ENCODE measurements at places on chromosomes 3 and 15. TPM values are rescaled to one million over a fixed set of nuclear protein-coding genes. Genes with fewer than 3 reads are reported as not detected.
A peak's percentile ranks its signal among the peaks of the same experiment; 100 is the strongest.

GCHFR gene
- total RNA-seq, result 8.2 TPM

SLC38A3 gene
- total RNA-seq, result not detected

MOBP gene
- total RNA-seq, result 0.21 TPM

EFHB gene
- 1.5 TPM for total RNA-seq

CCDC54 gene
- not detected for total RNA-seq

AGTR1 gene
- total RNA-seq, result not detected

FBXW12 gene
- total RNA-seq, result not detected

CHRNB4 gene
- not detected for total RNA-seq

FAM3D gene
- not detected for total RNA-seq

WDR93 gene
- total RNA-seq, result 0.47 TPM

PP2D1 gene
- total RNA-seq, result not detected

MEIS2 gene
- total RNA-seq, result 10.3 TPM

DNA sequence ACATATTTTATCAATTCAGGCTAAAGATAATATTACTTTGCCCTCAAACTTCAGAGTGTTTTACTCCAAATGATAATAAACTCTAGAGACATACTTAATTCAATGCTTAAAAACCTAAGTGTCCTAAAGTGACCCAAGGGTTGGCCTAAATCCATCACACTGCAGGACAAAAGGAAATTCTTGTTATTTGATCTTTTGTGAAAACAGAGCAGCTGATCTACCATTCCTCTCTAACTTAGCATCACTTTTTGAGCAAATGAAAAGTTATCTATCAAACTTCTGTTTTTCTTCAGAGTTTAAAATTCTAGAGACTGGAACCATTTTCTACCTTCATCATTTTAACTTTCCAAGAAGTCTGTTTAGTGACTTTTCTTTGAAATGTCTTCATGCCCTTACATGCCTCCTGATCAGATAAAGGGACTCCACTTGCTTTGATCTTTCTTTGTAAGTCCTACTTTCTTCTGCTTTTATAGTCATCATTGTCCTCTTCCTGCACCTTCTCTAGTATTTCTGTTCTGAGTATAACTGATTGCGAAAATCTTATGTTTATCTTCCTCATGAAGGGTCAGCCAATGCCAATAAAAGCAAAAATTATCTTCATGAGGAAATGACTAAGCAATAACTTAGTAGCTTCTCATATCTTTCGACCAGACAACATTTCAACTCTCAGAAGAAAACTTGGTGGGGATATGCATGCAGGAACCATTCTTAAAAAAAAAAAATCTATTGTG is 378.7 kb upstream of the TGFBR2 start:
- no peaks in the 10 kb centered on the region for H3K36me3 ChIP-seq
- peak overlapping the region; percentile 7 for H3K4me3 ChIP-seq
- H3K27ac ChIP-seq, result peak overlapping the region; percentile 25
- H3K27me3 ChIP-seq, result no peaks in the 10 kb centered on the region

DNA sequence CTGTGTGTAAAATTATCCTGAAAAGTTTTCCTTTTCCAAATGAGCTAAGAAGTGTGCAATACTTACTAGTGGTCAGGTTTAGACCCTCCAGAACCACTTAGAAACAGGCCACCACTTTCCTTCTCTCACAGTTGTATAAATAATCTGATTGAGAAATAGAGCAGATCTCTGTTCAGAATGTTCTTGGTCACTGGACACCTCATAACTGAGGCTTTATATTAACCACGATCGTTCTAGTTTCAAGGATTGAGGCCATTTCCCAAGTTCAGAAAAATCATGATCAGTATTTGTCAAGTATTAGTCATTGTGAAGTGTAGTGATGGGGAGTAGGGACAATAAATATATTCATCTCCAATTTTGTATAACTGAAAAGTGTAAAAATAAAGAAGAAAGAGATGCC is 1.0 kb upstream of the MAP3K13 start:
- H3K36me3 ChIP-seq, result no peaks in the 10 kb centered on the region
- H3K4me3 ChIP-seq, result no peak overlapping the region
- H3K27ac ChIP-seq, result peak overlapping the region; percentile 23
- H3K4me1 ChIP-seq, result peaks cover 13% of the 10 kb centered on the region
- no peak for DNase-seq

DNA sequence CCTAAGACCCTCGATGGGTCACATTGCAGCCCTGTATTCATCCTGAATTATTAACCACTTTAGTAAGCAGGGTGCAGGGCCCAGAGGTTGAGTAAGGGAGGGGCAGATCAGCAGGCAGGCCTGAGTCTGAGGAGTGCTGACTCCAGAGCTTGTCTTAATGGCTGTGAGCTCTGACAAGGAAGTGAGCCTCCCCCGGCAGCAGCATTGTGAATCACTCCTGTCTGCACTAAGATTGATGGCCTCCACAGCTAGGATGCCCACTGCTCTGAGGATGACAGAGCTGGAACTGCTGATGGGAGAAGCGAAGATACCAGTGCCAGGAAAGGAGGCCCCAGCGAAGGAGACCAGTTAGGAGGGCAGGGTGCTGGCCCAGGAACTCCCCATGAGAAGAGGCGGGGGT is 46.5 kb upstream of the CCDC174 start:
- H3K4me3 ChIP-seq, result no peak overlapping the region
- H3K36me3 ChIP-seq, result no peaks in the 10 kb centered on the region
- H3K27me3 ChIP-seq, result peaks cover 74% of the 10 kb centered on the region
- H3K27ac ChIP-seq, result no peak overlapping the region
- no peak for DNase-seq

DNA sequence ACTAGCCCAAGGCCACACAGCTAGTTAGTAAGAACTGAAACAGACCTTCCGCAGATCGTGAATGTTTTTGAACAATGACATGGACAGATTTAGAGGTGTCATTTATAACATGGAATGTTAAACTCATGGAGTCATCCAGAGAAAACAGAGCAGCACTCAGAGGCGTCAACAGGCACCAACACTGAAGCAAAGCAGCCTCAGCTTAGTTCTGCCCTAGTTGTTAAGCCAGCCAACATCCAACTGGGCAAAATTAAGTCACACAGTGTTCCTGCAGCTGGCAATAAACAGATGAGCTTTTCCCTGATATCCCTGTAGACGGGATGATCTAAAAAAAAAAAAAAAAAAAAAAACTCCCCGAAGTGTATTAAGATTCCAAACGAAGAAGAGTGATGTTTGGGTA is 13.6 kb downstream of the DCLK3 start:
- DNase-seq, result no peak
- H3K27ac ChIP-seq, result no peak overlapping the region
- no peak overlapping the region for H3K4me3 ChIP-seq
- H3K27me3 ChIP-seq, result peaks cover 12% of the 10 kb centered on the region
- no peaks in the 10 kb centered on the region for H3K4me1 ChIP-seq

DNA sequence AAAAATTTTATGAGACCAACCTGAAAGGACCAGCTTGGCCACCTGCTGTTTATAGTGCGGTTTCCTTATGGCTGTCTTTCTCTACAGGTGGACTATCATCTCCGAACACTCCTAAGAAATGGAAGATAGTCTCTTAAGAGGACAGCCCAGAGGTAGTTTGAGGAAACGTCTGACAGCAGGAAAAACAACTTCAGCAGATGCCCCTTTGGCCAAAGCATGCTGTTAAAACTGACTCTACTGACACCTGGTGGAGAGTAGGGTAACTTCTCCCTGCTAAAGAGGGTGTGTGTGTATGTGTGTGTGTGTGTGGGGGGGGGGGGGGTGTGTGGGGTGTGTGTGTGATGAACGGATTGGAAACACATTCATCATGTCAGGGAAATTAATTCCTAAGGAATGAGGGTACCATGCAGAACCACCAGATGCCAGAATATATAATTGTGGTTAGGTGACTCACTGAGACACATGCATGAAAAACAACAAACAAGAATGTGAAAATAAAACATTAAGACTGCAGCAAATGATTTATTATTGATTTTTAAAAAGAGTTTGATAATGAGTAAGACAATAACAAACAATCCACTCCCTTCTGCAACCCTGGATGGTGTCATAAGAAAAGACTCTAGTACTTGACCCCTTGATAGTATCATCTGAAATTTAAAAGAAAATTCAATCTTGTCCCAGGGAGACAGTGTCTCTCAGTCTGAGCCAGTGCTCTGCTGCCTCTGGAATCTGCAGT is 256.5 kb downstream of the THRB start:
- peak; percentile 85 for DNase-seq
- H3K27me3 ChIP-seq, result no peaks in the 10 kb centered on the region
- H3K4me1 ChIP-seq, result peaks cover 40% of the 10 kb centered on the region

- H3K27ac ChIP-seq, result no peak overlapping the region
- H3K27me3 ChIP-seq, result peaks cover 12% of the 10 kb centered on the region
- DNase-seq, result no peak
Observed at GRCh38 chr15:61062268-61062861, 166.7 kb downstream of the RORA start.

GRCh38 chr3:50323614-50324199 is 1.2 kb upstream of the HYAL2 start:
- H3K36me3 ChIP-seq, result peaks cover 4% of the 10 kb centered on the region
- no peak overlapping the region for H3K4me3 ChIP-seq
- no peak for DNase-seq
- H3K27me3 ChIP-seq, result no peaks in the 10 kb centered on the region
- peaks cover 6% of the 10 kb centered on the region for H3K4me1 ChIP-seq
- no peak overlapping the region for H3K27ac ChIP-seq

DNA sequence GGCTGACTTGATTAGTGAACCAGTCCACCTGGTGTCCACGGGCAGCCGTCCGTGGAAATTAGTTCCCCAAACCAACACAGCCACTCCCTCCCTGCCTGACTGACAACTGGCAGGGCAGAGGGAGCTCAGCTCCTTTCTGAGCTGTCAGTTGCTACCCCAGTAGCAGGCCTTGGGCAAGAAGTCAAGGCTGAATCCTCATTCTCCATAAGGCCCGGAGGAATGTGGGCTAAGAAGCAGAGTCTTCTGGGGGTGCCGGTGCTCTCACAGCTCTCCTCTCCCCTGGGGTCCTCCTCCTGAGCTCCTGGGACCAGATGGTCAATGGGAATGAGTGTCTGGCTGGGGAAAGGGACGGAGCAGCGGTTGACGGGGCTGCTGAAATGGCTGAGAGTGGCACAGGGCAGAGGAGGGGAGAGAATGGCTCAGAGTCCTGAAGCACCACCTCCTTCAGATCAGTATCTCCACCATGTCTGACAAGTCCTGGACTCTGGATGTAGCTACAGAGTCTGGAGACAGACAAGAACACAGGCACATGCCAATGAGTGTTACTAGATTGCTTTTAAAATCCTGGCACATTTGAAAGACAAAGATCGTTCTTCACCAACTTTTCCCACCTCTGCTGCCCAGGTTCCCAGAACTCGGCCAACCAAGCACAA is 16.9 kb downstream of the AMOTL2 start:
- peak overlapping the region; percentile 12 for H3K4me3 ChIP-seq
- peaks cover 98% of the 10 kb centered on the region for H3K36me3 ChIP-seq
- no peak for DNase-seq
- no peaks in the 10 kb centered on the region for H3K27me3 ChIP-seq

- H3K4me1 ChIP-seq, result peaks cover 17% of the 10 kb centered on the region
- no peak overlapping the region for H3K4me3 ChIP-seq
- peak overlapping the region; percentile 14 for H3K27ac ChIP-seq
- DNase-seq, result no peak
Observed at GRCh38 chr15:85045615-85046014, 64.0 kb downstream of the PDE8A start.

- peak; percentile 27 for DNase-seq
- peaks cover 20% of the 10 kb centered on the region for H3K36me3 ChIP-seq
- no peaks in the 10 kb centered on the region for H3K27me3 ChIP-seq
- peak overlapping the region; percentile 43 for H3K4me3 ChIP-seq
- H3K27ac ChIP-seq, result peak overlapping the region; percentile 9
Observed at GRCh38 chr3:44468572-44469520, 8.6 kb downstream of the ZNF445 start.

GRCh38 chr3:114092151-114093015 is 35.8 kb downstream of the QTRT2 start:
- no peak for DNase-seq
- H3K27ac ChIP-seq, result no peak overlapping the region
- no peaks in the 10 kb centered on the region for H3K27me3 ChIP-seq
- no peaks in the 10 kb centered on the region for H3K4me1 ChIP-seq

DNA sequence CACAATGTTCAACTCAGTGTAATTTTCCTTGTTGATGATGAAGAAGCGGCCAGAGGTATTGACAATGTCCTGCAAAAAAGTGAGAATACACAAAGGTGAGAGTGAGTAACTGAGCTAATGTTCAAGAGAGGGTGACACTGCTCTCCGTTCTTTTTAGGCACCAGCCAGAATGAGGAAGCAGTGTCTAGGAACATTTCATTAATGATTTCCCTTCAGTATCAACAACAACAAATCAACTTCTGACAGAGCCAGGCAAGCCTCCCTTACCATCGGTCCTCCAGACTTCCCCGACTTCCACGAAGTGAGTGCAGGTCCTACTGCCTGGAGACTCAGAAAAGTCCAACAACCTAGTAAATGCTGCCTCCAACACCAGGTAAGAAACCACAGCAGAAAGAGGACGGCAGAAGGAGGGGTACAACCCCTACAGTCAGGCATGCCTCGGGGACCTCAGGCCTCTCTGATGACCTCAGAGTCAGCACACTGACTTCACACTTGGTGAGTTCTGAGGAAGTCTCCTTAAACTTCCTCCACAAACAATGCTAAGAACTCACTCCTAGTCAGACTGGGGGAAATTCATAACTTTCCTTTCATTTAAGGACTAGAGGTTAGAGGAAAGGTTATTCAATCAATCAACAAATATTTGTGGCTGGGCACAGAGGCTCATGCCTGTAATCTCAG is 62.7 kb downstream of the NPTN start:
- H3K4me3 ChIP-seq, result no peak overlapping the region
- H3K27ac ChIP-seq, result peak overlapping the region; percentile 44
- DNase-seq, result no peak
- H3K4me1 ChIP-seq, result peaks cover 14% of the 10 kb centered on the region
- peaks cover 86% of the 10 kb centered on the region for H3K36me3 ChIP-seq
- no peaks in the 10 kb centered on the region for H3K27me3 ChIP-seq

DNA sequence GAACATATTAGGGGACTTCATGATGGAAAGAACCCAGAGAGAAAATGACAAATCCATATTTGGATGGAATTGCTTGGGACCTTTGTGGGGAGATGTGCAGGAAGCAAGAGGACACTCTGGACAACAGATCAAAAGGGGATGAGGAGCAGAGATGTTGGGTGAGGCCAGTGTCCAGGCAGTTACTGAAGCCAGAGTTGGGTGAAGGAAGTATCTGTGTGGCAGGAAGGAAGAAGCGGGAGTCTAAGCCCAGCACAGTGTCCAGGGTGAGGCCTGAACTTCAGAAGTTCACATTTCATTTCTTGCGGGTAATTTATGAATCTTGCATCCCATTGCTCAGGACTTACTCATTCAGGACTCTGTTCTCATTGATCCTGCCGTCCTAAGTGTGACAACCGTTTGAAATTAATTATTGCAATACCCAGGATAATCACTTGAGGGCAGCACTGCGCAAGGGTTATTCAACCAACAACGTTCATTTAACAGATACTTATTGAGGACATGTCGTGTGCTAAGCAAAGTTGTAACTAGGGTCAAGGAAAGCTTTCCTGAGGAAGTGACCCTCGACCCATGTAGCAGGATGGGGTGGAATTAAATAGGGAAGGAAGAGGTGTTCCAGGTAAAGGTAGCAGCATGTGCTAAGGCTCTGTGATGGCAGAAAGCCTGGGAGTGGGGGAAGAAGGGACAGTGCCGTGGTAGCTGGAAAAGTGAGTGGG is 61.3 kb upstream of the CMTM8 start:
- H3K27ac ChIP-seq, result no peak overlapping the region
- peaks cover 15% of the 10 kb centered on the region for H3K4me1 ChIP-seq
- H3K4me3 ChIP-seq, result no peak overlapping the region
- DNase-seq, result peak; percentile 76
- no peaks in the 10 kb centered on the region for H3K27me3 ChIP-seq
- no peaks in the 10 kb centered on the region for H3K36me3 ChIP-seq

GRCh38 chr3:129626744-129627349 is 20.4 kb upstream of the PLXND1 start:
- H3K27ac ChIP-seq, result peak overlapping the region; percentile 74
- H3K36me3 ChIP-seq, result no peaks in the 10 kb centered on the region
- DNase-seq, result peak; percentile 86
- peaks cover 20% of the 10 kb centered on the region for H3K4me1 ChIP-seq

Data from MCF 10A (cell line).